ENCODE measurements at places on chromosomes 5 and 9.

GRCh38 chr5:135008981-135009735 is 24.9 kb downstream of the PITX1 start:
- DNase-seq = no peak

GRCh38 chr9:70290626-70291025 is 31.8 kb downstream of the SMC5 start:
- DNase-seq = no peak

GRCh38 chr5:139877129-139877597 is 81.6 kb downstream of the PSD2 start:
- DNase-seq = no peak

DNA sequence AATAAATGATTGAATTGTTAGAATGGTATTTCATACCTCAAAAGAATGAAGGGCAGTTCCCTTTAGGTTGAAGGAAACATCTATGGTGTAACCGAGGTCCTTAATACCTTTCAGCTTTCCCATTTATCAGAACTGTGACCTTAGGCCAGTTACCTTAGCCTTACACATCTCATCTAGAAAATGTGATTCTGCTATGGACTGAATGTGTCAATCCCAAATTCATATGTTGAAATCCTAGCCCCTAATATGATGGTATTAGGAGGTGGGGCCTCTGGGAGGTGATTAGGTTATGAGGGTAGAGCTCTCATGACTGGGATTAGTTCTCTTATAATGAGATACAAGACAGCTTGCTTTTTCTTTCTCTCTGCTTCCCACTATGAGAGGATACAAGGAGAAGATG is 441.9 kb downstream of the PLK2 start:
- no peak for DNase-seq

- DNase-seq = no peak
Measured at GRCh38 chr5:94810877-94811276, 192.4 kb downstream of the SLF1 start.

DNA sequence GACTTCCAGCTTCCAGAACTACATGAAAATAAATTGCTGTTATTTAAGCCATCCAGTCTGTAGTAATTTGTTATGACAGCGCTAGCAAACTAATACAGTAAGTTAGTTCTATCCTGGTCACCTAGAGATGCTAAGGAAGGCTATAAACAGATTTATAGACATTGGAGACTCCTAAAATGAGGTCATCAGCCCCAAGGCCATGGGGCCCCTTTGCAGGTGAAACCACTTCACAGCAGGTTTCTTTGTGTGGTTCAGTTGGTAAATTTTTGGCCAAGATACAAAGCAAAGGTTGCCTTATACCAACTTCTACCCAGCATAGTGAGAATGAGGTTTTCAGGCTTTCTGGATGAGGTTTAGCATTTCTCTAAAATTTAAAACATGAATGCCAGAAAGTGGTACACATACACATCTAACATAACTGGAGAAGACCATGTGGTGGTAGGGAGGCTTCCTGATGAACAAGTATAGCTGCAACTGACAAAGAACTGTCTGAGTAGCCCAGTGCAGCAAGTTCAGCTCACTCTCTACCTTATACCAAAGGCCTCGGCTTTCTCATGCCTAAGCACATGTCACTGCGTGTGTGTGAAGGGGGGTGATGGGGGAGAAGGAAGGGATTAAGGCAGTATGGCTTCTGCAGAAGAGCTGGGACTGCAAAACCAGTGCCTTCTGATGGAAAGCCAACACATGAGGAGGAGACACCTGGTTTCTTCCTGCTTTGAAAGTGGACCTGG is 264.6 kb upstream of the TAS2R1 start:
- no peak for DNase-seq

GRCh38 chr9:69944816-69945215 is 98.8 kb upstream of the MAMDC2 start:
- no peak for DNase-seq

- DNase-seq = peak; percentile 41
Measured at GRCh38 chr9:132214027-132214622, 52.3 kb downstream of the NTNG2 start.

DNA sequence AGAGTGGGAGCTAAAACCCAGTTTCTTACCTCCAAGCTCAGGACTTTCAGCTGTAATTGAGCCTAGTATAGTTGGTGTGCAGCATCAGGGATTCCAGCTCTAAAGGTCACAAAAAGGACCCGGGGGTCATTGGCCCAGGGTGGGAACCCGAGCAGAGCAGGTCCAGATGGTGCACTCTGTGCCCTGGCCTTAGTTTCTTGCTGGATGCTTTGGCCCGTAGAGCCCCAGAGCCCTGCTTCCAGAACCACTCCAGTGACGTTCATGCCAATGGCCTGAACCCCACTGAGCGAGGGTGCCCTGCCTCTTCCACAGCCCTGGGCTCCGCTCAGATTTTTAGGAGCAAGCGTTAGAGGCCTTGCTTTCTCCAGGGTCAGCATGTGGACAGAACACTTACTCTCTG is 8.2 kb downstream of the SLC22A5 start:
- no peak for DNase-seq

DNA sequence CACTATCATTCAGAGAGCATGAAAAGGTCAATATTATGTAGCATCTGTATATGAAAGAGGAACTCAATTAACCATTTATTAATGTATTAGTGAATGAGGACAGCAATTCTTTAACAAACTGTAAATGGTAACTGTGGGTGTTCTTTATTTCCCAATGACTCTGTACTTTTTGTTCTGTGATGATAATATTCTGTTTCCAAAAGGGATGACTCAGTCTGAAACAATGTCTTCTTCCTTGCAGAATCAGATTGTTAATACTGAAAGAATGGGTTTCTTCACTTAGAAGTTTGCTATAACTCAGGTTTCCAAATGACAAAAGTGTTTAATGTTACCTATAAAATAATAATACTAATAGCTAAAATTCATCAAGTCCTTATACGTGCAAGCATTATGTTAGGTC is 1518.7 kb upstream of the WWC1 start:
- no peak for DNase-seq

GRCh38 chr9:136759436-136760325 is 1.6 kb upstream of the LCN8 start:
- DNase-seq = no peak

DNA sequence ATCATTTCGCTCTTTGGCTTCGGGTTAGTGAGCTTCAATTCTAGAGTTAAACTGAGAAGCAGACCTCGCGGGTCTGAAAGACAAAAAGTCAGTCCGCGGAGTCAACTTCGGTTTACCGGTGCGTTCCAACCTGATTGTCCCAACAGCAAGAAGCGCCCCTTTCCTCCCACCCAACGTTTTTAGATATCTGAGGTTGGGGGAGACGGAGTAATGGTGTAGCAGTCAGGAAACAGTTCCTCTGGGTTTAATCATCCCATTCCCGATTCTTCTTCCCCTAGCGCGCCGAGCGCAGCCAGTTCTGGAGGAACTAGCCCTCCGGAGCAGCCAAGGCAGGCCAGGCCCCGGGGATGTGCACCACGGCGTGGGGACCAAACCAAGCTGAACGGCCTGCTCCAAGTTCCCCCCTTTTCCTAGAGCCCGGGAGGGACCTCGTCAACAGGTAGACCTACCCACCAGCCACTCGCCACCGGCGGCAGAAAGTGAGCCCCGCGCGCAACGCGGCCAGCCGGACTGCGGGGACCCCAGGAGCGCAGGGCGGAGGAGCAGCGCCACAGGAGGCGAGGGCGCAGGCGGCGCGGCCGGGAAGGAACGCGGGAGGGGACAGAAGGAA is 622 bp upstream of the ISL1 start:
- no peak for DNase-seq

- DNase-seq = no peak
Measured at GRCh38 chr9:100131216-100131615, 32.2 kb downstream of the INVS start.

- no peak for DNase-seq
Measured at GRCh38 chr5:118653183-118653582, 335.2 kb downstream of the DTWD2 start.

GRCh38 chr5:172491481-172491880 is 37.2 kb upstream of the SH3PXD2B start:
- no peak for DNase-seq

DNA sequence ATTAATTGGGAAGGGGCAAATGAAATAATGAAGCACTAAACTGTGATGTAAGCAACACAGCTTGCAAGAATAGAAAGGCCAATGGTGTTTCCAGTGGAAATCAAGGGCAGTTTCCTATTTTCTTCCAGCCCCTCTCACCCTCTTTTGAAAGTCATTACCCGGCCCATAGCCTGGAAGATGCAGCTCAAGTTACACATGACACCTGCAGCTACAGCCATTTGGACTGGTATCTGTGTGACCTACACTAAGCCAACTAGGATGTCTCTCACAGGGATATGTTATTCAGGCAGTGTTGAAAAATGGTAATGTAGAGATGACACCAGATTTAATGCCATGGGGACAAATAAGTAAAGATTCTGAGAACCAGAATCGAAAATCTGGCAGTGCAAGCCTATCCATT is 439.4 kb upstream of the ZNF462 start:
- no peak for DNase-seq

DNA sequence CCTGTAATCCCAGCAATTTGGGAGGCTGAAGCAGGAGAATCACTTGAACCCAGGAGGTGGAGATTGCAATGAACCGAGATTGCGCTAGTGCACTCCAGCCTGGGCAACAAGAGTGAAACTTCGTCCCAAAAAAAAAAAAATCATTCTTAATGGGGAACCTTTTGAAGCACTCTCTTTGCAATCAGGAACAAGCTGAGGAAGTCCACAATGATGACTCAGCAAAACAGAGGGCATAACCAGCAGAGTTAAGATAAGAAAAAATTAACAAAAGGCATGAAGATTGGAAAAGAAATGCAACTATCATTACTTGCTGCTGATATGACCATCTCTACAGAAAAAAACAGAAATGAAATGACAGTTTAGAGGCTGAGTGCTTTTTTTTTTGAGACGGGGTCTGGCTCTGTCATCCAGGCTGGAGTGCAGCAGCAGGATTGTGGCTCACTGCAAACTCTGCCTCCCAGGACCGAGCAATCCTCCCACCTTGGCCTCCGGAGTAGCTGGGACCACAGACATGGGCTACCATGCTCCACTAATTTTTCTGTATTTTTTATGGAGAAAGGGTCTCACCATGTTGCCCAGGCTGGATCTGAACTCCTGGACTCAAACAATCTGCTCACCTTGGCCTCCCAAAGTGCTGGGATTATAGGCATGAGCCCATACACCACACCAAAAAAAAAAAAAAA is 88.0 kb downstream of the FNBP1 start:
- DNase-seq = no peak

GRCh38 chr9:16823906-16824305 is 46.6 kb downstream of the BNC2 start:
- DNase-seq = no peak

GRCh38 chr5:169354263-169354662 is 53.3 kb upstream of the SLIT3 start:
- no peak for DNase-seq

- no peak for DNase-seq
Measured at GRCh38 chr5:157108976-157109375, at the start of gene HAVCR2. HAVCR2 (minus strand) TSS chr5:157109044; CDS start chr5:157108983, 61 bp downstream.

- no peak for DNase-seq
Measured at GRCh38 chr9:92332577-92333281, 7.0 kb downstream of the CENPP start.

- DNase-seq = no peak
Measured at GRCh38 chr5:20648981-20649380, 661.0 kb upstream of the CDH18 start.

- DNase-seq = no peak
Measured at GRCh38 chr9:81596679-81597418, 92.5 kb downstream of the TLE1 start.

GRCh38 chr5:79202076-79202475 is 33.9 kb upstream of the JMY start:
- no peak for DNase-seq

GRCh38 chr5:142976861-142977260 is 206.7 kb downstream of the ARHGAP26 start:
- DNase-seq = no peak

- no peak for DNase-seq
Measured at GRCh38 chr5:178590141-178590923, at the start of gene COL23A1. COL23A1 (minus strand) TSS chr5:178590393.

- DNase-seq = peak; percentile 73
Measured at GRCh38 chr9:33233626-33234342, 6.2 kb upstream of the SPINK4 start.

DNA sequence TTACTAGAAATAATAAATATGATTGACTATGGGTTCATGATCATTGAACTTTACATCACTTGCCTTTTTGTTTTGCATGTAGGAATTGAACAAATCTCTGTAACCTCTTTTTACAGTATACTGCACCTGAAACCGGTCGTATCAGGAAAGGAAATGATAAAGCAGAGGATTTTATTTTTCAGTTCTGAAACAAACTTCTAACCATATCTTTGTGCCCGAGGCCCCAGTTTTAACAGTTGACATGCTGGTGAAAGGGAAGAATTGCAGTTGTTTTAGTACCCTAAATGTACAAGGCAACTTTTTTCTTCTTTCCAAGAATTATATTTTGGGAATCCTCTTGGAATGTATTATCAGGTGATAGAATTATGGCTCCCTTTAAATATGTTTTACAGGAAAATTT is 27.8 kb downstream of the TMEM38B start:
- DNase-seq = no peak

- no peak for DNase-seq
Measured at GRCh38 chr5:142644127-142644526, 41.8 kb downstream of the FGF1 start.

- no peak for DNase-seq
Measured at GRCh38 chr5:174352681-174353080, 307.2 kb downstream of the NSG2 start.

GRCh38 chr9:92030367-92030766 is 80.3 kb upstream of the ROR2 start:
- DNase-seq = no peak

DNA sequence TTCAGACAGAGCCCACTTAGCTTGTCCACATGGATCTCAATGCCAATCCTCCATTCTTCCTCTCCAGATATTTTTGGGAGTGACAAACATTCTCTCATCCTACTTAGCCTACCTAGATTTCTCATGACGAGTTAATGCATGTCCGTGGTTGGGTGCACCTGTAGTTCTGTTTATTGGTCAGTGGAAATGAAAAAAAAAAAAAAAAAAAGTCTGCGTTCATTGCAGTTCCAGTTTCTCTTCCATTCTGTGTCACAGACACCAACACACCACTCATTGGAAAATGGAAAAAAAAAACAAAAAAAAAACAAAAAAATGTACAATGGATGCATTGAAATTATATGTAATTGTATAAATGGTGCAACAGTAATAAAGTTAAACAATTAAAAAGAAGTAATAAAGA is 59.0 kb downstream of the BASP1 start:
- no peak for DNase-seq

- DNase-seq = no peak
Measured at GRCh38 chr9:20987521-20987920, 43.9 kb downstream of the HACD4 start.

- DNase-seq = no peak
Measured at GRCh38 chr5:103132684-103133083, 12.6 kb downstream of the PPIP5K2 start.

DNA sequence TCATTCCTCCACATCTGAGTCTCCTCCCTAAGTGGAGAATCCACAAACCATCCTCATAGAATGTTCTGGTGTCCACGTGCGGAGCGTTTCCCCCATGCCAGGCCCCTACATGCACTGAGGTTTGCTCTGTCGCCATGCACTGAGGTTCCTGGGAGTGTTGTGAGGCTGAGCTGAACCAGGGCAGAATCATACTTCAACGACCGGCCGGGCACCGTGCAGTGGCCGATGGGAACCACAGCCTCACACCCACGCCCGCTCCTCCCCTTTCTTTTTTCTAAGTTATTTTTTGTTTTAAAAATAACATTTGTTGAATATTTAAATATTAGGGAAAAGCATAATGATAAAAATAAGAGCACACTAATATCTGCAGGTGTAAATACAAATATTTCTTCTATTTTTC is 260.4 kb upstream of the IRX4 start:
- DNase-seq = no peak
